ENCODE measurements at places on chromosomes 4 and X.

DNA sequence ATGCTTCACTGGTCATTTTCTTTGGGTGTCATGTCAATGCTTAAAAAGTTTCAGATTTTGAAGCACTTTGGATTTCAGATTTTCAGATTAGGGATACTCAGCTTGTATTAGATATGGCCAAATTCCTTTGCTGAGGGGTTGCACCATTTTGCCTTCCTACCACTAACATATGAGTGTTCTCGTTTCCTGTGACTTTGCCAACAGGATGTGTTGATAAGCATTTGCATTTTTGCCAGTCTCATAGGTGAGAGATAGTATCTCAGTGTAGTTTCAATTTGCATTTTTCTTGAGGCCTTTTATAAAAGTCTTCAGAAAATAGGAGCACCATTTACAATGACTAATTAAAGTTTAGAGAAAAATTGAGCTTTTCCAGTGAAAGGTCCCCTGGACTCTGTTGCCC, 71.6 kb upstream of the CLCN4 start:
- no peak for DNase-seq

DNA sequence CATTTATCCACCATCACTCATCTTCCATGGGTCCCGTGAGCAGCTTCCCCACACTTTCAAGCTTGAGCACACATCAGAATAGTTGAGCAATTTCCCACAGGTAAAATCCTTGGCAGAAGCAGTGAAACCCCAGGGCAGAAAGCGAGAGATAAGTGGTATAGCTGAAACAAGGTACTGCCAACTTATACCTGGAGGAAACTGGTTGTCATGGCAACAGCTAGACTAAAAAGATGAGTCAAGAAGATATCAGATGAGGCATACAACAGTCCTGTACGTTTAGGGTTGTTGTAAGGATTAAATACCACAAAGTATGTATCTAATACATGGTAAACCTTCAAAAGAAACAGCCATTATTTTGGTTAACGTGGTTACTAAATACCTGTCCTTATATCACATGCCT, 66.9 kb upstream of the PHOX2B start:
- DNase-seq, result no peak

DNA sequence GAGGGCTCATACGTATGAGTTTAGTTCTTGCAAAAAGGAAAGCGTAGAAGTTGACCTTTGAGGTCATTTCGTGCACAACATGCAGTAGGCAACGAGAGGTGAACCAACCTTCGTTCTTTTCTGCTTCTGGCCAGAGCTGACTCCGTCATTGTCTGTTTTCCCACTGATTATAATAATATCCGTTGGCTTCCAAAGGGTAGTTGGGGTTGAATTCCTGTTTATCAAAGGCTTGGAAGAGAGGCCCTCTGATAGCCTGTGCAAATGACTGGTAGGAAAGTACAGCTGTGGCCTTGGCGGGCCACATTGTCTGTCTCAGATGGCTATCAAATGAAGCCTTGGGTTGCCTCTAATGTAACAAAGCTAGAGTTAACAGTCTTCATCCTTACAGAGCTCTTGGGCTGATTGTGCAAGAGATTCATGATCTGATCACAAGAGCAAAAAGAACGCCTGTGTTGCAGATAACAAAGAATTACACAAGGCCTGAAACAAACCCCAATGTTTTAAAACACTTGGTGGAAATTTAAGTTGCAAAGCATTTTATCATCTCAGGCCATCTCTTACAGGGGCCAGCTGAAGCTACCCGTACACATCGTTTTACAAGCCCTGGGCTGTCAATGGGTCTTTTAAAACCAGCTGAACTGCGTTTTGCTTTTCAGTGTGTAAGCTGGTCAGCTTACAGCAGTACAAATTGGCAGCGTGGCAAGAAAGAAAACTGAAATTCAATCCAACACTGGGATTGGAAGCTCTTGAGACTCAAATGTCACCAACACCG, 46.1 kb upstream of the FAM9C start:
- no peak for DNase-seq

DNA sequence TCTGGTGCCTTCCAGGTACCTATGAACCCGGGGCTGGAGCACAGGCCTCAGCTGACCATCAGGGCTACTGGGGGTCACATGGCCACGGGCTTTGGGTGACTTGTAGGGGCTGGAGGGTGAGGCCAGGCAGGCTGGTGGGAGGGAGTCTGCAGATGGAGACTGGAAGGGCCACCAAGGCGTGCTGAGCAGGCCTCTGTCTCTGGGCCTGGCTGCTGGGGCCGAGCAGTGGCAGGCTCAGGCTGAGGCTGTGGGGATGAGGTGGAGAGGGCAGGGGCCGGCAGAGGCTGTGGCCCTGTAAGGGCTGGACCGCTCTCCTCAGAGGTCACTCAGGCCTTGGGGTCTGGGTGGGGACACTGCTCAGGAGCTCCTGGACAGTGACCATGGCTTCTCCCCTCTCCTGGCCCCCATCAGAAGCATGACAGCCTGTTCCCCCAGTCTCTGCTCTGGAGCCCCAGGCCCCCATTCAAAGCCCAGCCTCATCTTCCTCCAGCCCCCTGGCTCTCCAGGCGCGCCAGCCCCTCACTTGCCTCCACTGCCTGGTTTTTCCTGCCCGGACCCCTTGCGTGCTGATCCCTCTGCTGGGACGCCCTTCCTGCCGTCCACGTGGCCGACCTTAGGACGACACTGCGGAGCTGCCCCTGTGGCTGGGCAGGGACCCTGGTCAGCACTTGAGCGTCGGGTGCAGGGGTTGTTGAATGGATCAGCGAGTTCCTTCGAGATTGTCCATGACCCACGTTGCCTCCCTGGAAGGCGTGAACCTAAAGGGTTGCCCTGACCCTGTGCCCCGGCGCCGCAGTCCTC, 11.1 kb upstream of the NAT8L start:
- no peak for DNase-seq

- DNase-seq, result no peak
Observed at GRCh38 chrX:84064814-84065213, 123.2 kb downstream of the RPS6KA6 start.

- DNase-seq, result no peak
Observed at GRCh38 chr4:8700531-8700930, 108.0 kb downstream of the CPZ start.

- DNase-seq, result peak; percentile 0
Observed at GRCh38 chrX:41621222-41621723, 67.5 kb upstream of the GPR34 start.

DNA sequence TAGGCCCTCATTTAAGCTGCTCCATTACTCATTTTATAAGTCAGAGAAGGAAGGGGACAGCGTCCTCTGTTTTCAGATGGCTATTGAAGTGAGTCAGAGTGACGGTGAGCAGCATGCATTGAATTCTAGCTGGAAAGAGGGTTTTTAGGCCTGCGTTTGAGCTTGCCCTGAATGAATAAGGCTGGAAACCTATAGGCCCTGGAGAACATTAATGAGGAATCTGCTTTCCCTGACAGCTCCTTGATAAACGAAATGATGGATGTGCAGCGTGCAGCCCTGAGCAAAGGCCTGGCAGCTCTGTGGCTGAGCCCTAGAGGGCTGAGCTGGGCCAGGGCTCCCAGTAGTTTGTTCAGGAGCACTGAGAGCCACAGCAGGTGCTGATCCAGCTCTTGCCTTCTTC, 33.4 kb downstream of the TBL1X start:
- DNase-seq, result no peak

DNA sequence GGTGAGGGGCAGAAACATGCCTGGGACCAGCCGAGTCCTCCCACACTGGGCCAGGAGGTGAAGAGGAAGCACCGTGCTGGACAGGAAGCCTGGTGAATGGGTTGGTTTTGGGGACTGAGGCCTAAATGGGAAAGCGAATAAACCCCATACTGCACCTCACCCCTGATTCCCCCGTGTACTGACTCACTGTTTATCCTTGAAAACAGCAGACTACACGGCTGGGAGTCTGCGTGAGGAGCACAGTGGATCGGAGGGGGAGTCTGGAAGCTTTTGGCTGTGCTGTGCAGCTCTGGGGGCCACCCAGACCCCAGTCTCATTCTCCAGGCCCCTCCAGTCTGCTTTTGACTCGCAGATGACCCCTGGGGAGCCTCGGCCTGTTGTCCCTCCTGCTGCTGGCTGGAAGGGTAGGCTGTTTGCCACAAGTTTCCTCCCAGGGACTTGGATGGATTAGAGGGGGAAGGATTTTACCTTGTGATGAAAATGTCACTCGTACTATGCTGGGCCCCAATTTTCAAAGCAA, 90.0 kb downstream of the PSAPL1 start:
- DNase-seq, result no peak

- DNase-seq, result no peak
Observed at GRCh38 chrX:133415276-133416105, at the start of gene GPC4. Gene GPC4, minus strand, starts transcription at chrX:133415489. Its CDS starts 524 bp downstream, at chrX:133414965.

DNA sequence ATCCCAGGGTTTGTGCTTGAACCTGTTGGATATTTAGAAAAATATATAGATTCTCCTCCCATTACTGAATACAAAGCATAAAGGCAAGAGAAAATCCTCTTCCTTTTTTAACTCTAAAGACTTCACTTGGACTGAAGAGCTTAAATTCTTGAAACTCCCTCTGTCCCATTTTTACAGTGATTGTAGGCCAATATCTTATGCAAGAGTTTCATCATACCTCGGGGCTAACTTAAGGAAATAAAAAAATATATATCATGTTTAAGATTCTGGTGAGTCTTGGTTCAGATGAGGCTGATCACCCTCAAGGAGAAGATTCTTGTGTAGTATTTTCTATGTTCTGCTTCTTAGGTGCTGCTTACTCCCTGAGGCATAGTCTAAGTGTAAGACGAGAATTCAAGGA, 1449.6 kb downstream of the C4orf33 start:
- DNase-seq, result no peak

GRCh38 chrX:117919755-117920154, 196.9 kb downstream of the KLHL13 start:
- DNase-seq, result no peak

- DNase-seq, result no peak
Observed at GRCh38 chrX:108439961-108440696, 491 bp downstream of the COL4A5 start.

- DNase-seq, result no peak
Observed at GRCh38 chr4:55184600-55185523, 59.5 kb upstream of the KDR start.

- DNase-seq, result no peak
Observed at GRCh38 chr4:105510245-105510644, 36.4 kb upstream of the PPA2 start.

- no peak for DNase-seq
Observed at GRCh38 chrX:72368796-72369195, 63.1 kb upstream of the CITED1 start.

Measured in stimulated activated CD8-positive, alpha-beta memory T cell treated with anti-CD3 and anti-CD28 coated beads, Interleukin-7, amount 100 ng/mL, for 4 hours (primary cell).